ENCODE measurements at places on chromosomes 5 and 9. TPM values are rescaled to one million over a fixed set of nuclear protein-coding genes. Genes with fewer than 3 reads are reported as not detected.

DNA sequence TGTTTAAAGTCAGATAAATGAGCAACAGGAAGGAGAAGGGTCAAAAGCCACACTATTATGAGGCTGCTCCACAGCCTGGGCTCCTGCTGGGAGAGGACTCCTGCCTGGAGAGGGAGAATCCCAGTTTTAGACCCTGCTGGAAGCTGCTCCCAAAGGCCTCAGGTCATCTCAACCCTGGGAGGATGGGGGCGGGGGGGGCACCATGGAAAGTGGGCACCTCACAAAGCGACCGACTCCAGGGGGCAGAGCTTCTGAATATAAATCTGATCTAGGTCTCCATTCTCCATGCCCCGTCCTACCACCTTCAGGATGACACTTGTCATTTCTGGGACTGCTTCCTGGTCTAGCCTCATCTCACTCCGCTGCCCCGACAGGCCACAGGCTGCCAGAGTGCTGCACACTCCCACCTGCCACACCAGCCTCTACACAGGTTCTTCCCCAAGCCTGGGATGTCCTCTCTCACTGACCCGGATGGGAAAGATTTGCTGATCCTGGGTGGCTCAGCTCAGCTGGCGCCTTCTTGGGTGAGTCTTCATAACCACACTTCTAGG, 183.4 kb downstream of the GAPVD1 start:
- no peak for DNase-seq

DNA sequence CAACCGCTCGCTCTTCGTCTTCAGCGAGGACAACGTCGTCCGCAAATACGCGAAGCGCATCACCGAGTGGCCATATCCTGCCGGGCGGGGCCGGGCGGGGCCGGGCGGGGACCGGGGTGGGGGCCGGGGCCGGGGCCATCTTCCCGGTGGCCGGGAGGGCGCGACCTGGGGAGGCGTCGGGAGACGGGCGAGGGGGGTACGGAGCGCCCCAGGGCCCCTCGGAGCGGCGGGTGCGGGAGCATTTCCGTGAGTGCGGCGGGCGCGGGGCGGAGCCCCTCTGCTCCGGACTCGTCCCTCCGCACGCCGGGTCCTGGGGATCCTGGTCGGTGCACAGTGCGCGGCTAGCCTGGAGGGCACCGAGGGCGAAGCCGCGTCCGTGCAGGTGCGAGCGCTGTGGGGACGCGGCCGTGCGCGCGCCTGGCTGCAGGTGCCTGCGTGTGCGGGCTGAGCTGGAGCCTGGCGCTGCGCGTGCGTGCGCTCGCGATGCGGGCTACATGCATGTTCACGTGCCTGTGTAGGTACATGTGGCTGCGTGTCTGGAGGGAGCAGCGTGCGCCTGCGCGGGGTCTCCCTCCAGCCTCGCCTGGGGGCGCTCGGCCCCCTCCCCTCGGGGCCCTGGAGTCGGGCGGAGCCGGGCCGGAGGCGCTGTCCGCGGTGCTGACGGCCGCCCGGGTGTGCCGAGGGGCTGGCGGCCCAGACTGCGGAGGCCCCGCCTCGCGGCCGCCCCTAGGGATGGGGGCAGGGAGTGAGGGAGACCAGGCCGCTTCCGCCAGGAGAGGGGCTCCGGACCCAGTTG, 762 bp downstream of the CACNA1B start:
- no peak for DNase-seq

DNA sequence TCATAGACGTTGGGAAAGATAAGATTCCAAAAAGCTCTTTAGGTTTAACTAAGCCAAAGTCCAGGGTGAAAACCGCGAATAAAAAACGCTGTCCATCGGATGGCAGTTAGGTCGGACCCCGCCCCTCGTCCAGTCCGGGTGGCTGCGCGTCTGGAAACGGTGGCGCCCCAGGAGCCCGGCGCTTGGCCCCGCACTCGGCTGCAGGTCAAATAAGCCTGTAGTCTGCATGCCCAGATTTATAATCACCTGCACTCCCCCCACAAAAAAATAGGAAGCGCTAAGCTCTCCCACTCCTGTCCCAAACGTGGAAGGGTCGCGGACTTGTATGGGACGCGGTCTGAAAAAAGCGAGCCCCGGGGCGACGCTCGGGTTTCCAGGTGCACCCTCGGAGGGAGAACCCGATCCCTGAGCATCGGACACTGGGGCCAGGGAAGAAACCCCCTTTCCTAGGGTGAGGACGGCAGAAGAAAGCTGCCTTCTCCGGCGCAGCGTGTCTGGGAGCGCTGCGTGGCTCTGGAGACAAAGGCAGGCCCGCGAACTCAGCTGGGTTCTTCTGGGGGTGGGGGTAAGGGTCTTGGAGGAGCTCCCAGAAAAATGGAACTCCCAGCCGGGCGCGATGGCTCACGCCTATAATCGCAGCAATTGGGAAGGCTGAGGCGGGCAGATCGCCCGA, 923 bp upstream of the ZBTB5 start:
- DNase-seq, result no peak

GRCh38 chr9:23581931-23582330, 244.1 kb downstream of the ELAVL2 start:
- DNase-seq, result no peak

DNA sequence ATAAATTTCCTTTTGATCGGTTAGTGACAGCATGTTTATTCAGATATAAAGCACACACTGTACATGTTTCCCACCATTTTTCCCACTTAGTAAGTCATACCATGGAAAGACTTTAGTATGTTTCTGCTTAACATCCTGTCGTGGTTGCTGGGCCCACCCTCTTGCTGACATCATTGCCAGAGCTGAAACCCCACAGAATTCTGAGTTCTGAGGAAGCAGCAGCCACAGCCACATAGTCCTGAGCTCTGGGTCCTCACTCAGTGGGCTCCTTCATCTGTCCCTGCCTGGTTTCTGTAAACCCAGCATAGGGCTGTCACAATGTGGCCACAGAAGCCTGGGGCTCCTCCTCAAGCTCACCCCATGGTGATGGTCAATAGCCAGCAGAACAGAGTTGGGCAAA, 441.5 kb downstream of the ENC1 start:
- DNase-seq, result no peak

FIBCD1 gene
- 6.8 TPM for total RNA-seq

Measured in chondrocyte (in vitro differentiated cells).